ENCODE measurements at places on chromosomes 2 and 18.

DNA sequence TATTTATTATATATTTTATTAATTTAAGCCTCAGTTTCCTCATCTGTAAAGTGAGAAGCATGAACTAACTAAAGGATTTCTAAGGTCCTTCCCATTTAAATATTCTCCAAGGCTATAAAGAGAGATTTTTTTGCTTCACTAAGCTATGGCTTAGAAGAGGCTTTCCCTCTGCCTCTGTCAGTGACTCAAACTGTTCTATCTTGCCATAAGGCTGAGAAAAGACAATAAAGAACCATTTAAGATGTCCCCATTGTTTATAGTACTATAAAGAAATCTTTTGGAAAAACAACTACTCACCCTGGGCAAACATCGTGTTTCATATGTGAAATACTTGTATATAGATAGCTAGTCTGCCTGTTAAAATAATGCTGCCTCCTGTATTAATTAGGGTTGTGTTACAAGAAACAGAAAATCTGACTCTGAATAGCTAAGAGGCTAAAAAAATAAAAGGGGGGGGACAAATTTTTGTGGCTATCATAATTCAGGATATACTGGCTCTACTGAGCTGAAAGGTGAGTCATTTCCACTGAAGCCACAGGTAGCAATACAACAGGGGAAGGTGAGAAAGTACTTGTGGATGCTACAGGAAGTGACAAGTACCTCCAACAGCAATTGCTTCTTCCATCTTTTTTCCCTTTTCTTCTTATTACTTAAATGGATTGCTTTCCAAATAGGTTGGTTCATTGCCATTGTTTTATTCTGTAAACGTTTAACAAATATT, 25.4 kb downstream of the EPHA4 start:
- DNase-seq: no peak

DNA sequence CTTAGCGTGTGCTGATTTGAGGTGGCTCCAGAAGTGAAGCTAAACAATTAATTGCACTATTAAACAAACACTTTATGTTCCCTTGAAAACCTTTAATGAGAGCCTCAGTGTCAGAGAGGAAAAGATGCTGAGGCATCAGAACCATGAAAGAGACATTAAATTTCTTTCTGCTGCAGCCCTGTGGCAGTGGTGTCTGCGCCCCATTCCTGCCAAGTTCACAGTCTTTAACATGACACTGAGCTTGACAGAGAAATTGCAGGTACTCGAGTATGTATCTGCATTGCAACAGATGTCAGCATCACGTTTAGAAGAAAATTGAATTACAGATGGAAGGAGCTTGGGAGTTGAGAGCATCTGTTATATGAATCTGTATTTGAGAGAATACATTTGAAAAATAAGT, 111.3 kb upstream of the CREB1 start:
- no peak for DNase-seq

DNA sequence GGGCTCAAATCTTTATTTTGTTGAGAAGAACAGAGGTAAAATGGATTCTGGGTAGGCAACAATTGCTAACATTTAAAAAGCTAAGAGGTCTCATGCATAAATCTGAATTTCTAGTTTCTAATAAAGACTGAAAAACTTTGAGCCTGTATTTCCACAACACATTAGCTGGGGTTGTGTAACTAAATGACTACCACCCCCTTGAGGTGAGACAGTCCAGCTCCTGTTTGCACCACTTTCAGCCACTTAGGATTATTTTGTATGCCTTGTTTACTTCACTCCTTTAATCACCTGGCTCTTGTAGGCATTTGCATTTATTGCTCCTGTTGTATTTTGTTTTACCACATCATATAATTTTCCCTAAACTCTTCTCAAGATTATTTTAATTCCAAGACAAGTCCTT, 376.6 kb downstream of the PTH2R start:
- no peak for DNase-seq

DNA sequence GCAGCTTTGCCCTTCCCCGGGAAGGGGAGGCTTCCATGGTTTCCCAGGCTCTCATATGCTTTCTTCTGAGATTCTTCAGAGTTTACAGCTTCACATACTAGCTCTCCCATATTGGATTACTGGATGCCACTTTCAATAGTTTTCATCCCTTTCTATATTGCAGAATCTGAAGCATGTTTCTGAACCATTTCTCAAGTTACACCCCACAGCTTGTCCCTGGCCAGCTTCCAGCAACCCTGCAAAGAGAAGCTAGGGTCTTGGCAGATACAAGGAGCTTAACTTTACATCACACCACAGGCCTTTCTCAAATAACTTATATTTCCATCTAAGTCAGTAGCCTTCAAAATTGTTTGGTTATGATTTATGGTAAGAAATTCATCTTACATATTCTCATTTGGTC, 39.6 kb downstream of the LHCGR start:
- DNase-seq: no peak

DNA sequence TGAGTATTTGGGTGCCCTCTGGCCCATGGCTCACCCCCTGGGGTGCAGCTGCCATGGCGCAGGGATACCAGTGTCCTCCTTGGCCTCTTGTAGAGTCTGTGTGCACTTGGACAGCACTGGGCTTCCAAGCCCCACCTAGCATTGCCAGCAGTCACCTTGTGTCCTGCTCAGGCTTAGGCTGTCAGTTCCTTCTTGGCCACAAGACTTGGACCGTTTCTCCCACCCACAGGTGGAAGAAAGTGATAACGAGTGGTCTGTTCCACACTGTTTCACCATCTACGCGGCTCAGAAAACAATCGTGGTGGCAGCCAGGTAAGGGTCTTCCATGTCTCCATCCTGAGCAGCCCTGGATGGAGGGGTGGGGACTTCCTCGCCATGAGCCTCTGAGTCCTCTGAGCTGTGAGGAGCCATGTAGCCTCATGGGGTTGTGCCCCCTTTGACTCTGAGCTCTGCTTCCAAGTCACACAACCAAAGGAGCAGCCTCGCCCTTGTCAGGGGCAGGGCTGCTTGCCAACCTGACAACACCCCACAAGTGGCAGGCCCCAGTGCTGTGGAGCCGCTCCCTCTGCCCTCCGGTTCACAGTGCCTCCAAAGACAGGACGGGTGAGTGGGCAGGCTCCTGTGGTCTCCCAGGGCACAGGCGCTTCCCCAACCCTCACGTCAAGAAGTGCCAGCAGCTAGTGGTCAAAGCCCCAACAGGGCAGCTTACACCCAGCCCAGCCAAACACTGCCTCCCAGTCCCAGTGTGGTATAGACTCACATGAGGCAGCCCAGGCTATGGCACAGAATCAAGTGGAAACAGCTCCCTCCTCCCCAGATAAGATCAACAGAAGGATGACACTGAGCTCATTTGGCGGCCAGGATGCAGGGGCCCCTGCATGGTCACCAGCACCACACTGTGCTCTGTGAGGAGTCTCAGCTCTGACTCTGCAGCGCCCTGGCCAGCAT, 18.4 kb downstream of the STK25 start:
- no peak for DNase-seq

DNA sequence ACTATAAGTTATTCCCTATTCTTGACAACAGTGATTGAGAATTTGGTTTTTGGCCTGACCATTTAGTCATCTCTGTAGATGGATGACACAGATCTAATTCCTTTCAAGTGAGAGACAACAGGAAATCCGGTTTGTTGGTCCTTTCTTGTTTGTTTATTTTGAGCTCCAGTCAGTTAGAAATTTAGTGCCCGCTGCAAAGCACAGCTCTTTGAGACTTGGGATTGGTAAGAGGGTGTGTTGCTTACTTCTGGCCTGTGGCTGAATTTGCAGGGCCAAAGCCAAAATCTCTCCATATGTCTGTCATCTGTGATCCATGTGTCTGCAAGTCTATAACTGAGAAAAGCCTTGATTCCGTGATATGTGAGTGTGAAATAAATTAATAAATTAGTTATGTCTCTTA, 74.3 kb downstream of the BIN1 start:
- DNase-seq: no peak

DNA sequence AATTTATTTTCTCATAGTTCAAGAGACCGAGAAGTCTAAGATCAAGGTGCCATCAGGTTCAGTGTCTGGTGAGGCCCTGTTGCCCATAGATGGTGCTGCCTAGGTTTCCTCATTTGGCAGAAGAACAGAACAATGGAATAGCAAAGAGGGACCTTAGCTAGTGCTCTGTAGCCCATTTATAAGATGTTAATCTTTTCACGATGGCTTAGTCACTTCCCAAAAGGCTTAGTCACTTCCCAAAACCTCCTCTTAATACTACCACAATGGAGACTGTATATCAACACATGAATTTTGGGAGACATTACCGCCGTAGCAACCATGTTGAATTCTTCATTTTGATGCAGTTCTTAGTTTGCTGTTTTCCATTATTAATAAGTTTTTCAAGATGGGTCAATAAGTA, 246.3 kb upstream of the NRP2 start:
- no peak for DNase-seq

GRCh38 chr18:32803568-32803967, 30.7 kb upstream of the KLHL14 start:
- no peak for DNase-seq

DNA sequence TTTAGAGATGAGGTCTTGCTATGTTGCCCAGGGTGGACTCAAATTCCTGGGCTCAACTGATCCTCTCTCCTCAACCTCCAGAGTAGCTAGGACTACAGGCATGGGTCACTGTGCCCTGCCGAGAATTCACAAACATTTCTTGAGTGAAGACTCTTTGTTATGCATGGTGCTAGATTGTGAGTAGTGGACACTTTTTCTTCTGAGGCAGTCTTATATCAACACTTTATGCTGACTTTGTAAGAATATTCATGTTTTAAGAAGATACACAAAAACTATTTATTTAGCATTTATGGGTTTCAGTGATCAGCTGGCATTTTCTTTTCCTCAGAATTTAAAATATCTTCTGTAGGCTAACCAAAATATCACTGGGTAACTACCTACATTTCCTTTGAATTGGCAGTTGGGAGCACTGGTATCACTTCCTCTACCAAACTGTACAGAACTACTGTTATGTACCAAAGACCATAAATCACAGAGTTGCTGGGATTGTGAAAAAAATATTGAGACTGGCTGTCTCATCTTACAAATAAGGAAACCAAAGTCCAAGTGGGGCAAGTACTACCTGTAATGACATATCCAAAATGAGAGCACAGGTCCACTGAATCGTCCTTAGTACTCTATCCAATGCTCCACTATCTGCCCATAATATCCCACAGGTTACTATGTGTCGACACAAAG, 34.0 kb downstream of the DOCK10 start:
- no peak for DNase-seq

GRCh38 chr2:42663828-42664227, 95.4 kb downstream of the MTA3 start:
- no peak for DNase-seq

DNA sequence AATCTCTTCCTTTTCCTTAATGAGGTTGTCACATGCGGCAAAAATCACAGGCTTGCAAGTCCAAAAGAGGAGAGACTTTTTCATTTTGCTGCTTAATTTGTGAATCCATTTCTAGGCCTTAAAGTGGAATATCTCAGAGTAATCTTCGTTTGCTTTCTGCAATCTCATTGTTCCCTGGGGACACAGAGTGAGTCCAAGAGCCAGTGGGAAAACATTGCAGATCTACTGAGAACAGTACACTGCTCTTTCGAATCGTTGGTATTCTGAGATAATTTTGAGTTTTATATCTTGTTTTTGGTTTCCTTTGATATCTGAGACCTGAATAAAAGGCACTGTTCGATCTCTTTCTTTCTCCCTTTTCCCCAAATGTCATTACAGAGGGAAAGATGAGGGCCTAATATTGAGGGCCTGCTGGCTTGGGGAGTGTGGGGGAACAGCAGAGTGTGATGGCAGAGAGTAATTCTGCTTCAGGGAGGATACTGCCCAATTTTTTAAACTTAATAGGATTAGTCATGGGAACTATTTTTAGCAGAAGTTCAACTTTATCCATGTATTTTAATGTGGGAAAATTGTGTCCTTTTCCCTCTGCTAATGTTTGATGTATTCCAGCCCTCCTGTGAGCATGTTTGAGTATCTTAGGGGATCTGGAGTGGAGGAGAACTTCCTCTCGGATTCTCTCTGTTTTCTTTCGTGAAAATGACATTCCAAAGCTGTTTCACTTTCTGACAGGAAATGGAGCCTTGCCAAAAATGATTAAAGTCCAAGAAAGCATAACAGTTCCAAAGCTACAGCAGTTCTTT, 418.2 kb upstream of the ZEB2 start:
- no peak for DNase-seq

DNA sequence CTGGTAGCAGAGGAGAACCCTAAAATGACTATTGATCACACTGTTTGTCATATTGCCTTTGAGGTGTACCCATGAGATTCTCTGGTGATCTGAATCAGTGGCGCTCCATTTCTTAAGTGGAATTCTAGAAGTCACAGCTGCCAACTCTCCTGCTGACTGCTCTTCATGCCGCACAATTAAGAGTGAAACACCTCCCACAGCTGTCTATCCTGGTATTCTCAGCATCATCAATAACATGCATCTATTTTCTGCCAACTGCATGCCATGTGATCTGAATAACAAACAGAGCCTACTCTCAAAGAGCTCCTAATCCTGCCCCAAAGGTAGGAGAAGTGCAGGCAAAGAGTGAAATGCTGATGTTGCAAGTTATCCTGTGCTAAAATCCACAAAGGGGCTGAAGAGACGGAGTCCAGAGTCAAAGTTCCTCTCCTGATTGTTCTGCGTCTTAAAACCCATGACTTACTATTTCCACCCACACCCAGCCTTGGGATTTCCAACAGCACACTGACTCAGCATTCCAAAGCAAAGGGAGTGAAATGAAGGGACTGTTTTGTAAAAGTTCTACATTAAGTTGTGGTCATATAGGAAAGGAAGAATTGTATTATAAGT, 13.7 kb upstream of the DAPL1 start:
- no peak for DNase-seq

- DNase-seq: no peak
Observed at GRCh38 chr2:118535818-118536212, 311.6 kb downstream of the EN1 start.

DNA sequence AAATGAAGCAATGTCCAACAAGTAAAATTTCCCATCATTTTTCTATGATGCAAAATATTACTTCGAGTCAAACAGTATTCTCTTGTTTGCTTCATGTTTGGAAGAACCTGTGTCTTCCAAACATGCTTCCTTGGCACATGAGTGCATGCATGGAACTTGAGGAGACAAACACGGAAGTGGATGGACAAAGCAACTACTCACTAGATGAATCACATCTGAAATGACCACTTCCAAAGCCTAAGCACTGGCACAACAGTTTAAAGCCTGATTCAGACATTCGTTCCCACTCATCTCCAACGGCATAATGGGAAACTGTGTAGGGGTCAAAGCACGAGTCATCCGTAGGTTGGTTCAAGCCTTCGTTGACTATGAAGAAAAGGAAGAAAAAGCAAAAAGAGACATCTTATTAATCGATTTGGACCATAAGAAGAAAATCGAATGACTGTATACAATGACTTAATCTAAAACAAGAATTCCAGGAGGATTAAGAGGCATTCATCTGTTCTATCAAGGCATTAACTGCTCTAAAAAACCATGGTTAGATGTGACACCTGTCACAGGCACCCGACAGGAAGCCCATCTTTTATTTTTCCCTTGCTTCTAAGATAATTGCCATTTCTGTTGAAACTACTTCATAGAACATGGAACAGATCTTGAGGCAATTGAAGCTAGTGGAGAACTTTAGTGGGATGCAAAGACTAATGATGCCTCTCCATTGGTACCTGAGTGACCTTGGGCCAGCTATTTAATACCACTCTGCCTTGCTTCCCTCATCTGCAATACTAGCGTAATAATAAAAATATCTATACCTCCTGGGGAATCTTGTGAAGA, 56.0 kb downstream of the ATIC start:
- DNase-seq: no peak

- DNase-seq: no peak
Observed at GRCh38 chr2:190303647-190304046, 16.0 kb downstream of the HIBCH start.
